ENCODE measurements at places on chromosomes 7 and 10.

DNA sequence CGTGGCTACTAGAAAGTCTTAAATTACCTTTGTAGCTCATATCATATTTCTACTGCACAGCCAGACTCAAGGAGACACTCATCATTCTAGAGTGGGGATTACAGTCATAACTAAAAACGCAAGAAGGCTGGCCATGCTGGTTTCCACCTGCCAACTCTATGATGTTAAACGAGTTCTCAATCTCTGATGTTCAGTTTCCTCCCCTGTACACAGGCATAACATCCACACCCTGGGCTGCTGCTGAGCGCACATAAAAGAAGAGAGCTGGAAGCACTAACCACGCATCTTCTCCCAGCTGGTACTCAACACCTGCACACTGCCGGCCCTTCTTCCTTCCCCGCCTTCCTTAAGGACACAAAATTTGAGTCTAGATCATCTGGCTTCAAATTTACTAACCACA, 60.5 kb downstream of the SORBS1 start:
- no peak for DNase-seq

DNA sequence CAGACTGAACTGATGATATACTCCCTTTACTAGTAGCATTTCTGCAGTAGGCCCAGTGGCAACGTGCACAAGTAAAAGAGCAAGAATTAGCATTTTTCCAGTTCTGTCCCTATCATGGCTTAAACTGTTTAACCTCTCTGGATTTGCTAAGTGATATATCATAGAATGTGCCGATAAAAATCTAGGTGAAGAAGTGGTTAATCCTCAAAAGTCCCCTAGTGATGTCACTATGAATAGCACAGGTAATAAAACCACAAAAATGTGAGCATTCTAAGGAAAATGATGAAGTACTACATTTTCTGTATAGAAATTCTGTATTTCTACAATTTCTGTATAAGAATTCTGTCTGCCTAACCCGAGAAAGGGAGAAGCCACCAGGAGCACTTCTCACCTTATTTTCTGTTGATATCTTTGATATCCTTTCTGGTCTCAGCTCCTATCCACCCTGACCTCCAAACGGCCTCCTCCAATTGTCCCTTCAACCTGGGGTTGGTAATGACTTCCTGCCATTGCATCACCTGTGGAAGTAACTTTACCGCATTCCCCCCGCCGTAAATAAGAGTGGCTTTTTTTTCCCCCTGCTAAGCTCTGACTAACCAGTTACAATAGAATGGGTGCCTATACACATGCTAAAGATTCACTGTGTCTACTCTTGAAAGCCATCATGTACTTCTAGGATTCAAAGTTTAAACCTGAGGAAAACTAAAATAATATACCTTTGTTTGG, 155.9 kb upstream of the ASAH2 start:
- no peak for DNase-seq

DNA sequence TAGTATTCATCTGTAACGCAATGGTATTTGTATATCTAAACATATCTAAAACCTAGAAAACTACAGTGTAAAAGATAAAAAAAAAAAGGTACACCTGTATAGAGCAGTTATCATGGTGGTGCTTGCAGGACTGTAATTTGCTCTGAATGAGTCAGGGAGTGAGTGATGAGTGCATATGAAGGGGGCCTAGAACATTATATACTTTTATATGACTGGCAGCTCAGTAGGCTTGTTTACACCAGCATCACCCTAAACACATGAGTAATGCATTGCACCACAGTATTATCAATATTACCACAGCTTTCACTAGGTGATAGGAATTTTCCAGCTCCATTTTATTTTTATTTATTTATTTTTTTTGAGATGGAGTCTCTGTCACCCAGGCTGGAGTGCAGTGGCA, 40.8 kb downstream of the TRIM24 start:
- no peak for DNase-seq

DNA sequence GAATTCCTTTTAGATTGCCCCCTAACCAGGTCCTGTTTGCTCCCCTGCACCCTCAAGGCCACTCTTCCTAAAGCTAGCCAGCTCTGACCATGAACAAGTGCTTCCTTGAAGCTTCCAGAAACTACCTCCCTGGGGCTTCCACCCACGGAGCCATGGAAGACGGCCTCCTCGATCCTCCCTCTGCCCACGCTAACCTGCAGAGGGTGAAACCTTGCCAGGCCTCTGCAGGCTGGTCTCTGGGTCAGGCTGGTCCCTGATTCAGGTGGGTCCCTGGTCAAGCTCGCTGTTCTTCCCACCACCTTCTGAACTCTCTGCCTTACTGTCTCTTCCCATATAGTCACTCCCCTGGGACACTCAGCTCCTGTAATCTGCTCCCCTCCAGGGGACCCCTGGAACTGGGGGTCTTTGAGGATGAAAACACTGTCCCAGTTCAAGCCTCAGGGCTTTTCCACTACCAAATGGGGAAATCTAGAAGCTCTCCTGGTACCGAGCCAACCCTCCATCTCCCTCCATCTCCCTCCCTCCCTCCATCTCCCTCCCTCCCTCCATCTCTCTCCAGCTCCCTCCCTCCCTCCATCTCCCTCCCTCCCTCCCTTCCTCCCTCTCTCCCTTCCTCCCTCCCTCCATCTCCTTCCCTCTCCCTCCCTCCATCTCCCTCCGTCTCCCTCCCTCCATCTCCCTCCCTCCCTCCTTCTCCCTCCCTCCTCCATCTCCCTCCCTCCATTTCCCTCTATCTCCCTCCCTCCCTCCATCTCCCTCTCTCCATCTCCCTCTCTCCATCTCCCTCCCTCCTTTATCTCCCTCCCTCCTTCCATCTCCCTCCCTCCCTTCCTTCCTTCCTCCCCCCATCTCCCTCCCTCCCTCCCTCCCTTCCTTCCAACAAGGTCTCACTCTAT, 2.9 kb downstream of the MLXIPL start:
- no peak for DNase-seq

- no peak for DNase-seq
These were observed 128.5 kb upstream of the CDK1 start for GRCh38 chr10:60649485-60650377.

- DNase-seq, result no peak
These were observed 276.4 kb upstream of the SP8 start for GRCh38 chr7:21063106-21063505.

- DNase-seq, result no peak
These were observed 49.5 kb upstream of the DNAAF5 start for GRCh38 chr7:676972-677385.

DNA sequence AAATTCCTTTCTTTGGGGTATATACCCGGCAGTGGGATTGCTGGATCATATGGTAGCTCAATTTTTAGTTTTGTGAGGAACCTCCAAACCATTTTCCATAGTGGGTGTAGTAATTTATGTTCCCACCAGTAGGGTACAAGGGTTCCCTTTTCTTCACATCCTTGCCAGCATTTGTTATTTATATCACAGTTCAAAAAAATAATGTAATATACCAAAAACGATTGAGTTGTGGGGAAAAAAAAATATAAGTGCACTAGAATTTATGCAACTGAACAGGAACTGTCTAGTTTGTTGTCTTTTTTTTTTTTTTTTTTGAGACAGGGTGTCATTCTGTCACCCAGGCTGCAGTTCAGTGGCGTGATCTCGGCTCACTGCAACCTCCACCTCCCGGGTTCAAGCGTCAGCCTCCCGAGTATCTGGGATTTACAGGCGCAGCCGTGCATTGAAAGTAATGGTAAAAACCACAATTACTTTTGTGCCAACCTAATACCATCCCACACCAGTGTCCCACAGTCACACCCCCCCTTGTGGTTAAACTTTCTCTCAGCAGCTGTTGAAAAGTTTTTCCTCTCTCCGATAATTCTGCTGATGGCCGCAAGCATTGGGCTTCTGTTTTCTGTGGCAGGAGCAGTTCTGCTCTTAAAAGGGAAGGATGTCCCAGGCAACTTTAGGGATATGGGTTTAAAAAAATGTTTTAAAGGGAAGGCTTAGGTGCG, 6.8 kb upstream of the LAT2 start:
- no peak for DNase-seq

GRCh38 chr10:43574001-43574892, at the start of gene ZNF239:
TSS of gene ZNF239 (minus strand) at chr10:43574616. CDS start at chr10:43558079, 16,537 bp downstream.
- peak; percentile 73 for DNase-seq

- DNase-seq, result no peak
These were observed 205.2 kb downstream of the SFMBT2 start for GRCh38 chr10:7205656-7206055.

GRCh38 chr7:55274156-55274555, 91.0 kb upstream of the LANCL2 start:
- DNase-seq, result no peak

DNA sequence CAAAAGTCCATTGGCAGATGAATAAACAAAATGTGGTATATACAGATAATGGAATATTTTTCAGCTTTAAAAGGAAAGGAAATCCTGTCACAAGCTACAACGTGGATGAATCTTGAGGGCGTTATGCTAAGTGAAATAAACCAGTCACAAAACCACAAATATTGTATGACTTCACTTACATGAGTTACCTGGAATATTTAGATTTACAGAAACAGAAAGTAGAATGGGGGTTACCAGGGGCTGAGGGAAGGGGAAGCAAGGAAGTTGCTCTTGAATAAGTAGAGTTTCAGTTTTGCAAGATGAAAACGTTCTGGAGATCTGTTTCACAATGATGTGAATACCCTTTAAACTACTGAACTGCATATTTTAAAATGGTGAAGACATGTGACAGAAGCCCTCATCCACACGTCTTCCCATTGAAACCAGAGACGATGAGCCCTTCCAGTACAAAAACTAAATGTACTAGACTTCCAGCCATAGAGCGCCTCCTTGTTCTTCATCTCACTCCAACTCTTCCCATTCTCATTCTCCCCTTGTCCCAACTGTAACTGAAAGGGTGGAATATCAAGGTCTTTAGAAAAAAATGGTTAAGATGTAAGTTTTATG, 62.4 kb downstream of the MICU1 start:
- no peak for DNase-seq

DNA sequence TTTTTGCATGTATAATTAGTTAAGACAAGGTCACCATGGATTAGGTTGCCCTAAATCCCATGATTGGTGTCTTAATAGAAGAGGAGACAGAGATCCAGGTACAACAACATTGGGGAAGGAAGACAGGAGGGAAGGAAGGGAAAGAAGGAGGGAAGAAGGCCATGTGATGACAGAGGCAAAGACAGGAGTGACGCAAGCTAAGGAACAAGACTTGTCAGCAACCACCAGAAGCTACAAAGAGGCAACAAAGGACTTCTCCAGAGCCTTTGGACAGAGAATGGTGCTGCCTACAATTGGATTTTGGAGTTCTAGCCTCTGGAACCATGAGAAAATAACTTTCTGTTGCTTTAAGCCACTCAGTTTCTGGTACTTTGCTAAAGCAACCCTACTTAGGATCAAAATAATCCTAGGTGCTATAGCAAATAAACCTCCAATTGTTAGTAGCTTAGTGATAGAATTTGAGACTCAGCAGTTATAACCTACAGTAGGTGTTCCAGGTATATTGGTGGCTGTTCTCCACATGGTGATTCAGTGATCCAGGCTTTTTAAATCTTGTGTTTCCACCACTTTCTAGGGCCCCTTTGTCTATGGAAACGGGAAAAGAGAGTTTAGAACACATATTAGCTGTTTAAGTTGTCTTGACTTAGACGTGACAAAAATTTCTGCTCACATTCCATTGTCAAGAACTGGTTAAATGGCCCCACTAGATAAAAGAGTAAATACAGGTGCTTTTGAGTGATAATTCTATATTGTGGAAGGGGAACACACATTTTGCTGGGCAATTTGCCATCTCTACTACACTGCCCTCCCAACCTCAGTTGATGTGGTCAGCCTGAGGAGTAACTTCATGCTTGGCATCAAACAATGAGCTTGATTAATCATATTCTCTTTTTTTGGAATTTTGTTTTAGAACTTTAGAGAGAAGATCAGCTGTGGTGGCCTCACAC, 70.5 kb upstream of the SP4 start:
- DNase-seq, result no peak

GRCh38 chr10:33057620-33058019, 99.6 kb upstream of the ITGB1 start:
- DNase-seq, result no peak

DNA sequence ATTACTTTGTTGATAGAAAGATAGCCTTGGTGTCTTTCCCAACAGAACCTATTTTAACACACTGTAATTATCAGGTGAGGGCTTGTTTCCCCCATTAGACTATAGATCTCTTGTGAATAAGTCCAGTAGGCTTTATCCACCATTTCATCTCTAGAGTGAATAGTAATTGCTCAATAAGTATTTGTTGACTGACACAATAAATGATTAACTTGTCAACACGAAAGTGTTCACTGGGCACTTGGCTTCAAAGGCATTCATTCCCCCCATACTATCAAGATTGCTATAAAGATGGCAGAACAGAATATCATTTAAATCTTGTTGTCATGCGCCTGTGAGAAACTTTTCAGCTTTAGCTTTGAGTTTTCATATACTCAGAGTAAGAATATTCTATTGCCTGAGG, 424.5 kb upstream of the LRRTM3 start:
- DNase-seq, result no peak

DNA sequence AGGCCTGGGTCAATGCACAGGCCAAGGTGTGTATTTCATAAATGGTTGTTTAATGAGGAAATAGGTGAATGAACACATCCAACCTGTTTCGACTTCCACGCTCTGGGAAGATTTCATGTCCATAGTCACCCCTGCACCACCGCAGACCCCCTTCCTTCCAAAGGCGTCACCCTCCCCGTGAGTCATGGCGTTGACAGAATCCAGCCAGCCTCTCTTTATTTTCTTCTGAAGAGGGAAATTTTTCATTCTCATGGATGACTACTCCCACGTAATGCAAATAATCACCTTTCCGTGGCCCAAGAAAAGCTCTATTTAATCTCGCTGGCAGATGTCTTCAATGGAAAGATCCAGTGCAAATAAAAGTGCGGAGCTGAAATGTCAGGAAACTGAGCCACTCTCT, 75.3 kb upstream of the FOXK1 start:
- DNase-seq, result no peak

- DNase-seq, result no peak
These were observed 172.4 kb upstream of the LANCL2 start for GRCh38 chr7:55192723-55193122.

GRCh38 chr7:117775801-117776200, 97.4 kb downstream of the CTTNBP2 start:
- DNase-seq, result no peak

- DNase-seq, result no peak
These were observed 25.1 kb downstream of the POLL start for GRCh38 chr10:101563007-101563406.

GRCh38 chr7:92647011-92647625, 56.9 kb upstream of the FAM133B start:
- no peak for DNase-seq

- DNase-seq, result no peak
These were observed 22.2 kb downstream of the MGAM2 start for GRCh38 chr7:142133731-142134148.

DNA sequence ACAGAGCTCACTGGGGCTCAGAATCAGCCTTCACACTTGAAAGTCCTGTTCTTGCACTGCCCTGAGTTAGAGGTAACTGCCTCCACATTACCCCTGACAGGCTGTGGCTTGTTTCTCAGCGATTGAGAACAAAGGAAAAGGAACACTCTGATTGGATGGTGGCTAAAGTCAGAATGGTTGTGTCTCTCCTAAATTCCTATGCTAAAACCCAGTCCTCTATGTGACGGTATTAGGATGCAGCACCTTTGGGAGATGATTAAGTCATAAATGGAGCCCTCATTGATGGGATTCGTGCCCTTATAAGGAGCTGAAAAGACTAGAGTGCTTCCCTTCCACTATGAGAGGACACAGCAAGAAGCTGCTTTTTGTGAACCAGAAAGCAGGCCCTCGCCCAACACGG, 38.9 kb upstream of the DGKI start:
- DNase-seq, result no peak

- no peak for DNase-seq
These were observed 85.1 kb downstream of the POU6F2 start for GRCh38 chr7:39062811-39063210.

Data from stimulated activated CD8-positive, alpha-beta memory T cell treated with anti-CD3 and anti-CD28 coated beads, Interleukin-7, amount 100 ng/mL, for 4 hours (primary cell).